ENCODE measurements at places on chromosomes 2 and 18.

DNA sequence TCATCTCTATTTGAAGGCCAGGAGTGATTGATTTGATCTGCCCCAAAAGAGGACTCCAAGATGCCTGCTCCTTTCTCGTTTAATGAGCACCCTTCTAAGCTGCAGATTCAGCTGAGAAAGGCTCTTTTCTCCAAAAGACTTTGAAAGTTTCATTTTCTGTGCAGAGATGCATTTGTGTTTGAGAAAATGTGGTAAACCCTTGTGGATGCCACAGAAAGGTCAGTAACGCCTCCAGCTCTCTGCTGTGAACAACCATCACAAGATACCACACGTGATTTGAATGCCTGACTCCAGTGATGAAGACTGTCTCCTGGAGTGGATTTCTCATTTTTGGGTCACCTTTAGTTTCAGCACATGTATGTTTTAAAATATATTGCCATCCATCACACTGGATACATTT lies 35.0 kb upstream of the CCDC85A start:
- DNase-seq: no peak

- DNase-seq: no peak
Observed at GRCh38 chr18:49757513-49758262, 55.6 kb downstream of the ACAA2 start.

- DNase-seq: no peak
Observed at GRCh38 chr18:55475467-55475866, 112.5 kb downstream of the TCF4 start.

DNA sequence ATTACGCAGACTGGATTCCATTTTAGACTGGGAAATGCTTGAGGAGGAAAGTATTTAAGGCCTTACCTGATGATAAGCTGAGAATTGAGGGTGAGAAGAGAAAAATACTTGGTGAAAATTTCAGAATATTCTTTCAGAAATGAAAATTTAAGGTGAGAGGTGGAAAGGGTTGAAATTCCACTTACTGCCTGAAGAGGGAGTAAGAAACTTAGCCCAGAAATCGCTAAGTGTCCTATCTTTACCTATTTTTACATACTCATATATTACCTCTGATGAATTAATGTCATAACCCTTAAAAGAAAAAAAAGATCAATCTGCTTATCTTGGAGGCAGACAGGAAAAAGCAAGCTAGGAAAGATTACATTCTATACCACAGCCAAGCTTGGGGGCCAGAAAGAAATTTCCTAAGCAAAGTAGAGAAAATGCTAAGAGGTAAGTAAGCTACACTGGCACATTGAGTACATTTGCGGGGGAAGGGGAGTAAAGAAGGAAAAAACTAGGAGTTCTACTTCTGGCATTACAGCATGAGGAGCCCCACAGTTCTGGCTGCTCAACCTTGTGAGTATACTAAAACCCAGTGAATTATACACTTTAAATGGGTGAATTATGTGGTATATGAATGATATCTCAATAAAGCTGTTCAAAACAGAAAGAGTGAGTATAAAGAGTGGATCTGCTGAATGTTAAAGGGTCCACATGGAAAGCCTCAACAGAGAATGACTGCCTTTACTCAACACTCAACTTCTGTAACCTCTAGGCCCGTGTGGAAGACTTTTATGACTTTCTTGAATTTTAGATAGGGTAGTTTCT lies 33.8 kb downstream of the SMC6 start:
- DNase-seq: no peak

DNA sequence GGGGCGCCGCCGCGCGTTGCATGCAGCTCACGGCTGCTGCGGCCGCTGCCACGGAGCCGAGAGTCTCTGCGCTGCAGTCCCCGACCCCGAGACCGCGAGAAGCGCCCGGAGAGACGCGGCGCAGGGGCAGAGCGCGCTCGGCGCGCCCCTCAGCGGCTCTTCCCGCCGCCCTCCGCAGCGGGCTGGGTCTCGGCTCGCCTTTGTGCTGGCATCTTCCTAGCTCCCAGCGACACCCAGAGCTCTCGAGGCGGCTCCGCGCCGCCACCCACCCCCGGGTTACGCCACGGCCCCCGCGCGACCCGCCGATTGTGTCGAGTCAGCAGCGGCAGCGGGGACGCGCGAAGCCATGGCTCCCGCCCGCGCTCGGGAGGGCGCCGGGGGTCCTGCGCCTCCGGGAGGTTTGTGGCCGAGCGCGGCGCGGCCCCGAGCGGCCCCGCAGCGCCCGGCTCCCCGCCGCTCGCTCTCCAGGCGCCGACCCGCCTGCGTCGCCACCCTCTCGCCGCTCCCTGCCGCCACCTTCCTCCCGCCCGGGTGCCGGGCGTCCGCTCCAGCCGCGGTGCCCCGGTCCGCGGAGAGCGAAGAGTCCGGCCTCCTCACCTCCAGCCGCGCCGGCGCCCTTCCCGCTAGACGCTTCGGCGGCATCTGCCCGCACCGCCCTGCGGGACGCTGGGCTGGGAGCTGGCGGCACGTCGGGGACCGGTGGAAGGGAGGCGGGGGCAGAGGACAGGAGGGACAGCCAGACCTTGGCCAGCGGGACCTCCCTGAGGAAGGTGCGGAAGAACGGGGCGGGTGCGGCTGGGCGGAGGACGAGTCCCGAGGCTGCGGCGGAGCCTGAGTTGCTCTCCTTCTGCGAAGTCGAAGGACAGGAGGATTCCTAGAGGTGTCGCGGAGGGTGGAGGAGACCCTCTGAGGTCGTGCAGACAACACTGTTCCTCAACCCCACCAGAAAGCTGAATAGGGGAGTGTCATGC lies 46.3 kb upstream of the CCDC150 start:
- no peak for DNase-seq

DNA sequence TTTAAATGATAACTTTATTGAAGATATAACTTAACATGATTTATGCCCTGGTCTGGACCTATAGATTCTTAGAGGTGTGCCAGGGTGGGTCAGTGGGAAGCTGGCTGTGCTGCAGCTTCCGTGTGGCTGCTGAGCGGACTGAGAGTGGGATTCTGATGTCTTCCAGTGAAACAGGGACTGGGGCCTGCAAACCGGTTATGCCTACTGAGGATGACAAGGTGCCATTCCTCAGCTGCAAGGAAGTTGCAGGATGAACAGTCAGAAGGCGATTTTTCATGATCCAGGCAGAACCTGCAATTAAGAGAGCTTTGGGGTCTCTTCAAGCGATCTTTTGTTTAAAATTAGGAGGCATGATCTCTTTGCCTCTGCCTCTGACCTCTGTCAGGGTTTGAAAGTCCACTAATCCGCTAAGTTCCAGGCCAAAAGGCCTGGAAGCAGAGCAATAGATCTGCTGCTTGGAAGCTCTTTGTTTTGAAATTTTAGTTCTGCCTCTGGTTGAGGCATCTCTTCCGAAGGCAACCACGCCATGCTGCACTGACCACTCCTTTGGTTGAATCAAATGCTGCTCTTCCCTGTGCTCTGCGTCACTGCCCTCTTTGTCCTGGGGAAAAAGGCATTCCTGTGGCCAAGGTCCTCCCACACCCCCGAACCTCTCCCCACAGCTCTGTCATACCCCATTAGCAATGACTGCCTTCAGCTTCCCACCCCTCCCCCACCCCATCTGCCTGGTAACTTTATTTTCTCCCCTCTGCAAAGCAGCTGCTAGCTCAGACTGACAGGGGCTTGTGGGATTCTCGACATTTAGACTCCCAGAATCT lies 2.0 kb downstream of the TMEM169 start:
- no peak for DNase-seq

DNA sequence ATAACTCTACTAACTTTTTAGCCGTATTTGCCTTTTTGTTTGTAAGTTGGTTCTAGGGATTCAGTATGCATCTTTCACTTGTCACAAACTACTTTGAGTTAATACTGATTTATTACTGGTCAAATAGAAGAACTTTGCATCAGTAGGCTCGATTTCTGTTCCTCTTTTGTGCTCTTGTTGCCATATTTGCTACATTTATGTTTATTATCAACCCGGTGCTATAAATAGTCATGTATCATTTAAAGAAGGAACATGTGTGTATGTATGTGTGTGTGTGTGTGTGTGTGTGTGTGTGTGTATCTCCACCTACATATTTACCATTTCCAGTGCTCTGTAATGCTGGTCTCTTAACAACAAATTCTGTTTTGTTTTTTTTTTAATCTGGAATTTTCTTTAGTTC lies 79.6 kb upstream of the B3GNT7 start:
- no peak for DNase-seq
